ENCODE measurements at places on chromosomes 4 and X. TPM values are rescaled to one million over a fixed set of nuclear protein-coding genes. Genes with fewer than 3 reads are reported as not detected.

SPP1 gene
- 0.67 TPM for total RNA-seq

MAGEA9B gene
- not detected for total RNA-seq

SHROOM4 gene
- not detected for total RNA-seq

EXOC1L gene
- not detected for total RNA-seq

LIMCH1 gene
- not detected for total RNA-seq

SUPT20HL1 gene
- total RNA-seq = not detected

RHOH gene
- 108 TPM for total RNA-seq

PDCL2 gene
- total RNA-seq = not detected

SLC16A2 gene
- total RNA-seq = 1.1 TPM

SHISA3 gene
- 0.80 TPM for total RNA-seq

ITGB1BP2 gene
- total RNA-seq = 6.1 TPM

COMMD8 gene
- total RNA-seq = 19.0 TPM

EDNRA gene
- not detected for total RNA-seq

IGSF1 gene
- 0.14 TPM for total RNA-seq

NAT8L gene
- 3.5 TPM for total RNA-seq

FSTL5 gene
- total RNA-seq = not detected

BMPR1B gene
- total RNA-seq = not detected

FHDC1 gene
- 0.07 TPM for total RNA-seq

NSD2 gene
- 208 TPM for total RNA-seq

FANCB gene
- 14.2 TPM for total RNA-seq

ADGRG4 gene
- not detected for total RNA-seq

TMEM144 gene
- total RNA-seq = 0.16 TPM

GLRB gene
- not detected for total RNA-seq

NAA15 gene
- total RNA-seq = 86.7 TPM

RHOXF2B gene
- not detected for total RNA-seq

RRH gene
- not detected for total RNA-seq

ITM2A gene
- 138 TPM for total RNA-seq
